Right kidney (tissue), 9 donors: ENCODE measurements at places on chromosomes 1 and 21.
A peak's percentile ranks its signal among the peaks of the same experiment; 100 is the strongest.

DNA sequence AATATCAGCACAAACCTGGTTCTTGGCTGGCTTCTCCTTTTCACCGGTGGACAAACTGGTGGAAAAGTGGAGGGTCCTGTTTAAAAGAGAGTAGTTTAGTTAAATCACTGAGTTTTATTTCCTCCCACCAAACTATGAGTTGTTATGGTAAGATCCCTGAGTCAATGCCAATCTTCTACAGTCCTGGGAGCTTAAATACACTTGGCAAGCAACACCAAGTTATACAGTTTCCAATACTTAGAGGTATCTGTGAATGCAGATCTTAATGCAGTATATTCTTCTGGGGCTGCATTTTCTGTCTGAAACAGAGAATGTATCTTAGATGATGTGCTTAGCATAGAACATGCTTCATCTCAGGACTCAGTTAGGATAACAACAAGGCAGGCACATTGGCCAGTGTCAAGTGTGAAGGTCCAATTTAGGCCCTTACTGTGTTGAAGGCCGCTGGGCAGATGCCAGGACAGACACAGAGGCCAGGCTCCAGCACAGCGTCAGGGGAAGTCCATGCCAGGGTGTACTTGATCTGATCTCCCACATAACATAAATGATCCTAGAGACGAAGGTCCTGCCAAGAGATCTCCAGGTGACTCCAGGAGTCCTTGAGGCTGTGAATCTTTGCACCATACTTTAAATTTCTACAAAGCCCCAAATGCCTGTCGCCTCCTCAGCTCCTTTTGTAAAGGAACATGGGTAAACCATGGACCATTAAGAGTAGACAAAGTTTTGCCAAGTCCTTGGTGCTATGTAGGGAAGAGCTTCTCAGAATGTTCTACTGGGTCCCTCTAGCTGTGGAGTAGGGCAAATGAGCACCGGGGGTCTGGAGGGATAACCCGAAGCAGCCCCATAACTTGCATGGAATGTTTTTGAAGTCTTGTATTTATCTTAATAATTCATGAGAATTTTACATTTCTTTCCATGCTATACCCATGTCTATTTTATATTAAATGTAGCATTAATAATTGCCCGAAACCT, 76.8 kb downstream of the KCNJ15 start:
- DNase-seq, result no peak

GRCh38 chr21:35004314-35004713, 44.8 kb downstream of the RUNX1 start:
- DNase-seq, result no peak

DNA sequence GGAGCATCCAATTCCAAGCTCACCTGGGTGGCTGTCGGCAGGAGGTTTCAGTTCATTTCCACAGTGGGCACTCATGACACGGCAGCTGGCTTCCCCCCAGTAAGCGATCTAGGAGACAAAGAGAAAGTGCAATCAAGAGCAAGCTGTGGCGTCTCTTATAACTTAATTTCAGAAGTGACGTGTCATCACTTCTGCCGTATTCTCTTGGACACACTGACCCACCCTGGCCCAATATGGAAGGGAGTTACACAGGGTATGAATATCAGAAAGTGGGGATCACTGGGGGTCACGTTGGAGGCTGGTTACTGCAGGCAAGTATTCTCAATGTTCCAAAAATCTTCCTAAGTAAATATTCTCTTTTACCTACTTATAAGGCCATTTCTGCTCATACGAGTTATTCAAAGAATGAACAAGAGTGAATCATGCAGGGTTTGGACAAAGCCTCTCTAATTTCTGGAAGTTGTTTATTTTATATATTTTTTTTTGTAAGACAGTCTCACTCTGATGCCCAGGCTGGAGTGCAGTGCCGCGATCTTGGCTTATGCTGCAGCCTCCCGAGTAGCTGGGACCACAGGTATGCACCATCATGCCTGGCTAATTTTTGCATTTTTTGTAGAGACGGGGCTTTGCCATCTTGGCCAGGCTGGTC, 46.5 kb upstream of the GREM2 start:
- no peak for DNase-seq

GRCh38 chr1:2858676-2859075, 57.2 kb upstream of the TTC34 start:
- DNase-seq, result no peak

- DNase-seq, result peak; percentile 57
These were observed 55.8 kb upstream of the BOLA1 start for GRCh38 chr1:149843431-149844041.

GRCh38 chr1:199685369-199685768, 342.1 kb upstream of the NR5A2 start:
- DNase-seq, result no peak

DNA sequence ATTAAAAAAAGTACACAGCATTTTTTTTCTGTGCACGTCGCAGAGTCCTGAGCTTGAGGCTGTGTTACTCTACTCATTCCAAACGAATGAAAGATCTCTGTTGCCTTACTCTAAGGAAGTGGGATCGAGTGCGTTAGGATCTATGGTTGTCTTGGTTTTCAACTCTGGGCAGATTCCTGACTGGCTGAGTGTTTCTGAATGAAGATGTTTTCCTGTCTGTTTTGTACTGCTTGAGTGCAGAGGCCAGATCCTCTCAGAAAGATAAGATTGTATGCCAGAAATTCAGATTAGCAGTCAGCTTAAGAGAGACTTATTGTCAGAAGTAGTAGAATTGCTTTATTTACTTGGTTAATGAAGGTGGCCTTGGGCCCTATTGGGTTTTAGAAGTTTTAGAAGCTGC, 14.0 kb downstream of the PLA2G2E start:
- DNase-seq, result no peak

DNA sequence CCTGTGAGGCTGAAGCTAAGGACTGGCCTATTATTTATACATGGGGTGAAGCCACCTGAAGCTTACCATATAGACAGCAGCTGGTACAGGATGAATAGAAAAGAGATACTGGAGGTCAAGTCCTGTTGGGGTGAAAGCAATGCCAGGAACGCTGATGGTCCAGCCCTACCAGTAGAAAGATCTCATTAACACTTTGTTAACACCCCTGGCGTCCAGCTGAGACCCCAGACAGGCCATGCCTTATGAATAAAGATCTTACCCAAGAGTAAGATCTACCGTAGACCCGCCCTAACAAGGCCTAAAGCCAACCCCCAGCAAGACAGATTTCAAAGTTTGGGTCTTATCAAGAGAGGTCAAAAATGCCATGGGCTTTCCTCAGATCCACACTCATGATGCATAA, 34.7 kb downstream of the ST3GAL3 start:
- DNase-seq, result no peak

GRCh38 chr1:59901770-59902388, 24.7 kb downstream of the CYP2J2 start:
- DNase-seq, result no peak

GRCh38 chr1:180923887-180924286, 11.2 kb downstream of the KIAA1614 start:
- no peak for DNase-seq

DNA sequence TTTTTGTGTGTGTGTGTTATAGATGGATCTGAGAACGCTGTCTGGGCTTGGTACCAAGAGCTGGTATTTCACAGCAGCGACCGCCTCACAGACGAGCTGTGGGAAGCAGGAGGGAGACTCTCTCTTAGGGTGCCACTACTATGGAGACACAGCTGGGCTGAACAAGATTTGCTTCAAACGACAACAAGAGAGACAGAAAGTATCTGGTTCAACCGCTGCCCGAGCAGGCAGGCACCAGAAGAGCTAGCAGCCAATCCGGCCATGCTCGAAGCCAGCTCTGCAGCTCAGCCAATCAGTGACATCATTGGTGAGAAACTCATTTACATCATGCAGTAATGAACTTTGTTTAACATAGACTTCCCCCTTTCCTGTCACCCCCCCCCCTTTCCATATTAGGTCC, 341.3 kb downstream of the USP25 start:
- peak; percentile 5 for DNase-seq

DNA sequence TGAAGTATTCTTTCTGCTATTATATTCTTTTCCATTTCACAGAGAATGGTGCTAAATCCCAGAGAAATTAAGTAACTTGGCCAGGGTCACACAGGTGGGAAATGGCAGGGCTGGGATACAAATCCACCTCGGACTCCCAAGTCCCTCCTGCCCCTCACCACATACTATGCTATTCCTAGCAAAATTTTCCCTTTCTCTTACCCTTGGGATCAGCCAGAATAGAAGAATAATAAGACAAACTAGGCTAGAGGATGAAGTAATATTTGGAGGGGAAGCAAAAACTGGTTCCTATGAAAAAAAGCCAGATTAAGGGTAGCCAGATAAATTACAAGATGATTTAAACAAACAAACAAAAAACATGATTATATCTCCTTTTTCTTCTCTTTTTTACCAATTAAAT, 62.5 kb downstream of the TGFB2 start:
- no peak for DNase-seq

GRCh38 chr1:115040501-115040900, 10.9 kb downstream of the TSHB start:
- DNase-seq, result no peak

GRCh38 chr1:85857991-85858390, 149.8 kb upstream of the ZNHIT6 start:
- no peak for DNase-seq
